HS-5 (cell line): ENCODE measurements at places on chromosomes 6 and 20.

DNA sequence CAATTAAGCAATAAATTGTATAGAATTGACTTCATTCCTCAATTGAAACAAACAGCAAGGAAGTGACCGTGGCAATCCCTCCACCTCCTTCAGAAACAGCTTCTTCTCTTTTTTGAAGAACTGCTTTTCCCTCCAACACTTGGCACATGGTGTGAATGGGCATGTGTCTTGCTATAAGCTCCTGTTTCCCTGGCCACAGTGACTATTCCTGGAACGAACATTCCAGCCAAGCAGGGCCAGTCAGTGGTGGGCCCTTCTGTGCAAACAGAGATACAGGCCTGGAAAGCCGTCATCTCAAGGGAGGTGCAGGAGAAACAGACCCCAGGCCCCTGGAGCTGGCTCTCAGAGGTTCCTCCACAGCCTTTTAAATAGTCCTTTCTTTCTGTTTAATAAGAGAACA lies 6.9 kb downstream of the TXNDC5 start:
- no peak for DNase-seq

GRCh38 chr6:137315081-137315480 lies 95.9 kb upstream of the IFNGR1 start:
- no peak for DNase-seq

GRCh38 chr20:4152696-4153235 lies 137.4 kb upstream of the RNF24 start:
- DNase-seq = no peak

DNA sequence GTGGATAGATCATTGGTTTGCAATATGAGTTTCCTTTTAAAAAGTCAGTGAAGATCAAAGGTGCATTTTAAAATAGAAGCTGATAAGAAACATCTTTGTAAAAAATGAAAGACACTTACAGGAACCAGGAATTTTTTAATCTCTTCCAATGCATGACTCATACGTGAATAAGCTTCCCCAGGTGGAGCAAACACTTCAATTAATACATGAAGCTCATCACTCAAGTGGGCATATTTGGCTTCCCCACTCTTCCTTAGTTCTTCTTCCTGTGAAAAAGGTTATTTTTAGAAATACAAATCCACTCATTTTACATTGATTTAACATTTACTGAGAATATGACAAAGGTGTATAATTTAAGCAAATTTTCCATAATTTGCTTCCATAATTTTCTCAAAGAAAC lies 308.1 kb downstream of the KHDRBS2 start:
- DNase-seq = peak; percentile 6

DNA sequence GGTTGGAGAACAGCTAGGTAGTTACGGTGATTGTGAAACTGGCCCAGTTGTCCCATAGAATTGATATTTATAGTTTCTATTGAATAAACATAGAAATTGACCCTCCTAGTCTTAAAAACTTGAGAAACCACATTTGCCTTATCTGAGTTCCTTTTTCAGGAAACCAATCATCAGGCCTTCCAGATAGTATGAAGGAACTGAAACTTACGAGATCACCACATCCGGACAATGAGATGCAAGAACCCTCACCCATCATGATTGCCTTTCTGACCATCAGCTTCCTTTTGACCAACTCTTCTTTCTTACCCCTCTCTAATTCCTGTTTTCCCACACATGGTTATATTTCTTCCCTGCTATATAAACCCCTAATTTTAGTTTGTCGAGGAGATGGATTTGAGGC lies 21.8 kb downstream of the SLC35F1 start:
- no peak for DNase-seq

DNA sequence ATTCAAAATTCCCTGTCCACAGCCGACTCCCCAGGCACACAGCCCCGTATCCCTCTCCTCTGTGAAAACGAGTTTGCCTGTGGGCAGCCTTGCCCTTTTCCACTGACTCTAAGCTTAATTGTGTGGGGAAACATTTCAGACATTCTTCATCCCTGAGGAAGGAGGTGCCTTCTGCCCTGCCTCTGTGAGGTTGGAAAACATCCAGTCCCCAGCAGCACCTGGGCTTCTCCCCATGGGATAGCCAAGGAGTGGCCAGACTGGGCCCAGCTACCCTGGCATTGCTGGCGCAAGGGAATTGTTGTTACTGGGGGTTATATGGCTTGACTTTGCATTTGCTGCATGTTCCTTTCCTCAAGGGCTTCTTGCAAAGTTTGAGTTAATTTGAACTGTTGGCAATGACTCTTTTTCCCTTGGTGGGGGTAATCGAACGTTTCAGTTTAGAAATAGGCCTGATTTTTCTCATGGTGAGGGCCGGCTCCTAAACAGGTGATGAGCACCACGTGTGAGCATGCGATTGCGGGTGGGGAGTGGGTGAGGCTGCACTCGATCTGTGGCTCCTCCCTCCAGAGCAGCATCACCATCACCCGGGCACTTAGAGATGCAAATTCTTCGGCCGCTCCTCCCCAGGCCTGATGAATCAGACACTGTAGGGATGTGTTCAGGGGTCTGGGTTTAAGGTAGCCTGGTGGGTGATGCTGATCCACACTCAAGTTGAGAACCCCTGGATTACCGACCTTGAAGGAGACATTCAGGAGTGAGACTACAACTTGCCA lies 29.9 kb downstream of the GABRR2 start:
- no peak for DNase-seq

DNA sequence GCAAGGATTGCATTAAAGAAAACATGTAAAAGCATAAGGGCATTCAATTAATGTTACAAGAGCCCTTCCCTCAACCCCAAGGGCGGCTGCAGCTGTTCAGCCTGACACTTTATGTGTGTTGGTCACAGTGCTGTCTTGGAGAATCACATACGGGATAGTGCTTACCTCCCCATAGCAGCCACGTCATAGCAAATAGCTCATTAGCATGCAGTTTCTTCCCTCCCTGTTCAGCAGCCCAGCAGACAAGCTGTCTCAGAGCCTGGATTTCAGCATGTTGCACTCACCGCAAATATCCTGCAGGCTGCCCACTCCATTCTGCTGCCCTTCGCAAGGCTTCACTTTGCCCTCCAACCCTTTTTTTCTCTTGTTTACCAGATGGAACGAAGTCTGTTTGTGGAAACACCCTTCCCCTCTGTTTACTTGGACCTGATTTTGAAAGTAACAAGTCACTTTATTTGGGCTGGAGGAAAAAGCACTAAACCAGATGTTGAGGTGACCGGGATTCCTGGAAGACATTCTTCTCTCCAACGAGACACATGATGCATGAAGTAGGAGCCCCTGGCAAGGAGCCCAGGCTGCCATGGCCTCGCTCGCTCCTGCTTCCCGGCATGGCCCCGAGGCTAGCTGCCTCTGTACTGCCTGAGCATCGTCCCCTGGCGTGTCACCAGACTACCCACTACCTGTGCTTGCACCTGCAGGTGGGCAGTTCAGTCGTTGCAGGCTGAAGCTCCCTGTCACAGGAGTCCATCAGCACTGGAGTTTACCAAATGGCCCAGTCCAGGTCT lies 151.6 kb upstream of the GMDS start:
- no peak for DNase-seq

DNA sequence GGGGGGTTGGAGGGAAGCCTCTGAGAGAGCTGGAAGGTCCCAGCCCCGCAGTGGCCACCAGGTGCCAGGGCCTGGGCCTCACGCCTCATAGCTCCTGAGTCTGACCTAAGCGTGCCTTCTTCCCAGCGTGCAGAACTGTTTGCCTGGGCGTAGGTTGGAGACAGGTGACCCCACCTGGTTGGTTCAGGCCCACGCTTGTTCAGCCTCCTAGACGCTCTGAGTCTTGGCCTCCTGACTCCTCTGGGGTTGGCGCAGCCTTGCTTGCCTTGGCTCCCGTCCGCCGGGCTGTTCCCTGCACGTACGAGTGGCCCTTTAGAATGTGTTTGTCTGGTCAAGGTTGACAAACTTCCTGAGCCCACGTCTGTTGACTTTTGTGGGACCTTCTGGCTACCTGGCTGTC lies 70.8 kb downstream of the EYA2 start:
- no peak for DNase-seq

DNA sequence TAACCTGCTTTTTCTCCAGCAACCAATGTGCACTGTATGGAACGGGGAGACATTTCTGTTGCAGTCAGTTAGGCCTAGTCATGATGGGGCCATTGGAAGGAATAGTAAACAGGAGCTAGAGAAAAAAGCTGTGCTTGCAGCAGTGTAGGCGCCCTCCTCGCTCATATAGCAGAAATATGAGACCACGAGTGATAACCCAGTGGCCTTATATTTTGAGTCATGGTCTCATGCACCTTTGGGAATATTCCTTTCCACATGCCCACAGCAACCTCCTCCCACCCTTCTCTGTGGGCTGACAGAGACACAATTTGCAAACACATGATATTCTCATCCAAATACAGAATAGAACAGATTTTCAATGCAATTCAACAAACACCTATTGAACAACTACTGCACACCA lies 248.9 kb upstream of the CITED2 start:
- no peak for DNase-seq

- DNase-seq = peak; percentile 99
These were observed 223.2 kb upstream of the ECI2 start for GRCh38 chr6:4358414-4359107.

GRCh38 chr6:2020909-2021308 lies 224.5 kb downstream of the GMDS start:
- DNase-seq = peak; percentile 14

DNA sequence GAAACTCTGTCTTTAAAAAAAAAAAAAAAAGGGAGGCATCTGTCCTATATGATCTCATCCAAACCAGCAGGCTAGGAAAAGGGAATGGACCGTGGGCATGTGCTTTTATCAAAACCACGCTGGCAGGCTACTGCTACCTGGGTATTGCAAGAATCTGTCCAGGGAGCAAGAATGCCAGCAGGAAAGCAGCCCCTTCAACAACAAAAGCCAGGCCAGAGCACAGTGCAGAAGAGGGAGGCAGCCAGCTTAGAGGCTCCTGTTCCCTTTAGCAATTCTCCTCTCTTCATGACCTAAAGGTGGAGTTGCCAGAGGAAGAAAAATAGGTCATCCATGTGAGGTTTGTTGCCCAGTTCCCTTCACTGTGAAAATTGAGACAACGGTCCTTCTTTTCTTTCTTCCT lies 18.2 kb downstream of the TBC1D20 start:
- no peak for DNase-seq

DNA sequence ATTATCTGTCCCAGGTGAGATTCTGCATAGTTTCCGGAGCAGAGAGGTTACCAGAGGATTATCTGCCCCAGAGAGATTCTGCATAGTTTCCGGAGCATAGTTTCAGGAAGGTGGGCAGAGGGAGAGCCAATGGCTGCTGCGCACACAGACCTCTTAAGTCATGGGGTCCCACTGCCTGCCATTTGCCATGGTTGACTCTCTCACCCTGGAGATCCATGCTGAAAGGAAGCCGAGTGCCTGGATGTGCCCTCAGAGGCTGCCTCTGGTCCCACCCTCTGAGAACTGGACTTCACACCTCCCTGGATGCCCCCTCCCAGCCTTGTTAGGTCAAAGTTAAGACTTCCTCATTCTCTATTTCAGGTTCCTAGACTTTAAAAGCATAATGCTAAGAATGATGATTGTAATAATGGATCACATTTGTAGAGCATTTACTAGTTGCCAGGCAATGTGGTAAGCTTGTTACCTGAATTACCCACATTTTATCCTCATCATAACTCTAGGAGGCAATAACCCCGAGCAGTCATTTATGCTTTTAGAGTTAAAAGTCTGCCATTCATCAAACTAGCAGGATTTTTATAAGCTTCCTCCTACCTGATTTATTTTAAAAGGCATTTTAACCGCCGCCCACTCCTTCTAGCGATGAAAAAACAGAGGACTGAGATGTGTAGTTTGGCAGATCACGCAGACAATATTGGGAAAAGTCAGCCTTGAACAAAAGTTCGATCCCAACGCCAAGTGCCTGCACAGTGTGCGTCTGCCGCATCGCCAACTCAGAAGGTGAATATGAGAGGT lies 11.9 kb downstream of the SERPINB9 start:
- no peak for DNase-seq

- no peak for DNase-seq
These were observed 2.1 kb downstream of the SLC17A4 start for GRCh38 chr6:25756382-25757363.

DNA sequence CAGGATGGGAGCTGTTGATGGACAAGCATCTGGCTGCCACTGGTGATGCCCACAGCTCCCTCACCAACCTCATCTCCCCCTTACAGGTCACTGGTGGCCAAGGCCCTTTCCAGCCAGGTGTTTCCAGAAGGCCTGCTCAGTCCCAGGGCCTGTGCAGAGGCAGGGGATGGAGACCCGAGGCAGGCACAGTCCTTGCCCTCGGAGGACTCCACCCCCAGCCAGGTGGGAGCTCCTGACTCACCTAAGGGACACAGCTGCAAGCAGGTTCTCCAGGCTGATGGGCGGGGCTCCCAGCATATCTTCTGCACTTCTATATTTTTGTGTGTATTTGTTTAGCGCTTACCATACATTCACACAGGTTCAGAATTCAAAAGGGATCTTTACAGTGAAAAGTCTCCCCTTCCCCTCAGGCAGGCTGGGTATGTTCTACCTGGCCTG lies 17.4 kb downstream of the PRPH2 start:
- DNase-seq = no peak

DNA sequence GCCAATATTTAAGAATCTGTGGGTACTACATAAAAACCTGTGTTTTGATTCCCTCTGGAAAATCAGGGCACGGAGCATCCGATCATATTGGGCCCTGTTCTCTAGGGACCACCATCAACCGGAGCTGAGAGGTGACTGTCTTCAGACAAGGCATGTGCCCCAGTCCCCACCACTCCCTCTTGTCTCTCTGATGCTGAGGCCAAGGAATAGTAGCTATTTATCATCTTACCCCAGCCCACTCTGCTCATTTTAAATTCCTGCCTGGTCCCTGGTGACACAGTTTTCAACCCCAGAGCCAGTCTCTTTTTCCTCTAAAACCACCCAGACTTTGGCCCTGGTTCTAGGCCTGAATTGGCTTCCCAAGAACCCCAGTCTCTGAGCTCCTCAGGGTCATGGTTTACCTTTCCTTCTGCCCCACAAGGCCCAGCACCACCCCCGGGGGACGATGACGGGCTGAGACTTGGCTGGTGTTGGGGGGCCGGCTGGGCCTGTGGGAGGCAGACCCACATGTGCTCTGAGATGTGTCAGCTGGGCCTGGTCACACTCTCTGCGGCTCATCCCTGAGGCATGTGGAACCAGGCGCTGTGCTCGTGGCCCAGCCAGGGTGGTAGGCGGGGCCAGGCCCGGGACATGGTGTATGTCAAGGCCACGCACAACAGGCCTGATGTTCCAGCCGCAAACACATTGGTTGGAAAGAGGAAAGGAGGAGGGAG lies 114.4 kb downstream of the CEBPB start:
- peak; percentile 100 for DNase-seq

- no peak for DNase-seq
These were observed 191.8 kb downstream of the TAF4 start for GRCh38 chr20:61873651-61874420.
